Cerebellar nuclear complex (tissue), 1 donor: ENCODE measurements at places on chromosomes 7 and 10.

DNA sequence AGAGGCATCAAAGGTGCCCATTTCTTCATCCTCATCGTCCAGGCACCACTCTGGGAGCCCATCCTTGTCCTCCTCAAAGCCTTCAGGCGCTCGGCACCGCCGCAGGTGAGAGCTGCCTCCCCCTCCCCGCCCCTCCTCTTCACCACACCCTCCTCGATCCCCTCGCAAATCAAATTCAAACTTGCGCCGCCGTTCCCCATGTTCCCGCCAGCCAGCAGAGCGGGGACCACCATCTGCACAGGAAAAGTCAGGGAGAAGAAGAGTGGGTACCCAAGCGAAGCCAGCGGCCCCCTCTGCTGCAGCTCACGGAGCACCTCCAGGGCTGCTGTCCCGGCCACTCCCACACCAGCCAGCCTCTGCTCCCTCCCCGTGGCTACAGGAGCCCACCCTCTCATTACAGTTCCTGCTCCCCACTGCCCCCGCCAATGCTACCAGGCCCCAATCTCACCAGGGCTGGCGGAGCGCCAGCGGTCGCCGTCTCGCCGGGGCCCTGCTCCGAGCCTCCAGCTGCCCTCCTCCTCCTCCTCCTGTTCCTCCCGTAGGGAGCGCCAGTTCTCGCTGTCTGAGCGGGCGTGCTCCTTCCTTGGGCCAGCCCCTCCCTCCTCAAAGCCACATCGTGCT is 7.7 kb downstream of the GIGYF1 start:
- no peak for DNase-seq

DNA sequence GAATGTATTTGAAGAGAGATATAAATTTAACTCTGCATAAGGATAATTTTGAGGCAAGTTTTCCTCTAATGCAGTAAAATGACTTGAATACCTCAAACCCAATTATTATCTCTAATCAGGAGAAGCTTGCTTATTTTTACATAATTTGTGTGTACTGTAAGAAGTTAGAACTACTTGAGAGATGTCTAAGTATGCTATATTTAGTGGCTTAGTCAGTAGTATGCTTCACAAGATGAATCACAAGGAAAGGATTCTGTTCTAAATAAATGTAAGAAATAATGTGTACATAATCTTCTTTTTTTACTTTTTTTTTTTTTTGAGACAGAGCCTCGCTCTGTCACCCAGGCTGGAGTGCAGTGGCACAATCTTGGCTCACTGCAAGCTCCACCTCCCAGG is 13.7 kb downstream of the PHTF2 start:
- no peak for DNase-seq

- DNase-seq: no peak
These were observed 129.4 kb downstream of the AASS start for GRCh38 chr7:122014697-122015096.

DNA sequence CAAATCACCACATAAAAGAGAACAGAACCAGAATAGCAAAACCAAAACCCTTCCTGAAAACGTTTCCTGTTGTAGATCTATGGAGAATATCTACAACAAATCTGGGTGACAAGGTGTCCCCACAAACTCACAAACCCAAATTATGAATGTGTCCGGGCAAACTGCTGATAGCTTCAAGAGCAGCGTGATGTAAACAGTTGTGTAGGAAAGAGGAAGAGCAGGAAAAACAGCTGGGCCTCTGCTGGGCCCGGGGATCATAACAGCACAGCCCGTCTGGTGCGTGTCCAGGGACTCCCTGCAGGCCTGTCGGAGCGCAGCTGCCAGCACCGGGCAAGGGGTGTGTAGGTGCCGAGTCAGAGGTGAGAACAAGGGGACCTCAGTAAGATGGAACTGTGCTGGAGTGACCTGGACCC is 53.7 kb downstream of the KCNH2 start:
- DNase-seq: no peak

DNA sequence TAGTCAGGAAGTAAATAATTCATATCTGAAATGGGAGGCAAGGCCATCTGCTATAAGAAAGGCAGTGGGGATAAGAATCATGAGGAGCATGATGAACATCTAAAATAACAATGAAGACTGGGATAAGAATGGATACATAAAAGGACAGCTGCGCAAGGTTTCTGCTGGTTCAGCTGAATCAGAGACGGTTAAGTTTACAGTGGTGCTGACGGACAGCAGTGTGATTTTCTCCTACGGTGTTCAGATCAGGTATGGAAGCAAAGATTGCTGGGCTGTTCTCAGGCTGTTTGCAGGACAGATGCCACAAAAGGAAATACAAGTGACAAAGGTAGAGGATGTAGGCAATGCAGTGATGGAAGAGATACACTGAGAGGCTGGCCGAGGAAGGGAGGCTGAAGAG is 8.4 kb downstream of the CYCS start:
- no peak for DNase-seq
